ENCODE measurements at places on chromosomes 3 and 15.
A peak's percentile ranks its signal among the peaks of the same experiment; 100 is the strongest.

GRCh38 chr3:131174752-131175151, 148.1 kb downstream of the NEK11 start:
- DNase-seq, result peak; percentile 22

DNA sequence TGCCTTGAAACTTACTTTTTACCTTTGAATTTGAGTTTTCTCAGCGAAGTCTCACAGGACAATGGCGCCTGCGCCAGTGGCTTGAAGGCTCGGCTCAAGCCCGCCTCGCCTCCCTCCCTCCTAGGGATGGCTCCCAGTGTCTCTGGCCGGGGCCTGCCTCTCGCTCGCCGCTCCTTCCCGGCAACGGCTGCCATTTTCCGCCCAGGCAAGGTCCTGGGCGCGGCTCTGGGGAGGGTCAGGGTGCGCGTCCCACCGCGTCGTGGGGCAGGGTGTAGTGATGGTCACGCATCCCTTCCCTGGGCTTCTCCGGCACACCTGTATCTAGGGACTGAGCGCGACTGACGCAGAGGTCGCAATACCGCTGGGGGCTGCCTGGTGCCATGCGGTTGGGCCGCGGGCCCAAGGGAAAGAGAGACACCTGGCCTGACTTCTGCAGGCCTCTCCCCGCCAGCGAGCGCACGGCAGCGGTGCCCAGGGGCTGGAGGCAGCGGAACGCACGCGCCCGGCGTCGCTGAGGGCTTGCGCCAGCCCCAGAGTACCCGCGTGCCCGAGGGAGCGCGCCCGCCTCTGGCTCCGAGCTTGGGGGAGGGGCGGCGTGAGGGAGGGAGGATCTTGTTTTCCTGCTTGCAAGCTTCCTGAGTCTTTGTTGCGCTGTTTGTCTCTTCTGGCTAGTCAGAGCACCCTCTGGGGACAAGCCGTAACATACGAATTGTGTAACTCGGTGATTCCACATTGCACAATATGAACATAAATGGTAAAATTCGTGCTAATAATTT, 20.7 kb upstream of the FEM1B start:
- DNase-seq, result peak; percentile 58

DNA sequence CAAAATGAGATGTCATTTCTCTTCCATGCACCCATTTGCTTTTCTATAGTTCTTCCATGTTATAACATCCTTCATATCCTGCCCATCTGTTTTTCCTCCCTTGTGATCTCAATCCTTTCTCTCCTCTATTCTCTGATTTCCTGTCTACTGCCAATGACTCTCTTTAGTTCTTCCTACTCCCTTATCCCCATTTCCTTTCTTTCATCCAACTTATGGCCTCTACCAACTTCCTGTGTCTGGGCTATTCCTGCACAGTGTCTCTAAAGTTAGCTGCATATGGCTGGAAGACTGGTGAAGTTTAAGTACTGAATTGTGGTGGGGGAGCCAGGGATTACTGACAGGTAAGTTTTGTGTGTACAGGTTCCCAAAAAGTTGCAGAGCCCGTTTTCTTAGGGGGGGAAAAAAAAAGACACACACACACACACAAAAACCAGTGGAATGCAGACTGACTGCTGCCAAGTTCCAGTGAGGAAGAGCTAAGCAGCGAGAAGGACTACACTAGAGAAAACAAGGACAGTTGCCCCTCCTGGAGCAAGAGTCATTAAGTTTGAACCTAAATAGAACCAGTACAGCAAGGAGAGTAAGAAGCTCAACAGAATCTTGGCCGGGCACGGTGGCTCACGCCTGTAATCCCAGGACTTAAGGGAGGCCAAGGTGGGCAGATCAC, 28.8 kb downstream of the XRN1 start:
- DNase-seq, result no peak

DNA sequence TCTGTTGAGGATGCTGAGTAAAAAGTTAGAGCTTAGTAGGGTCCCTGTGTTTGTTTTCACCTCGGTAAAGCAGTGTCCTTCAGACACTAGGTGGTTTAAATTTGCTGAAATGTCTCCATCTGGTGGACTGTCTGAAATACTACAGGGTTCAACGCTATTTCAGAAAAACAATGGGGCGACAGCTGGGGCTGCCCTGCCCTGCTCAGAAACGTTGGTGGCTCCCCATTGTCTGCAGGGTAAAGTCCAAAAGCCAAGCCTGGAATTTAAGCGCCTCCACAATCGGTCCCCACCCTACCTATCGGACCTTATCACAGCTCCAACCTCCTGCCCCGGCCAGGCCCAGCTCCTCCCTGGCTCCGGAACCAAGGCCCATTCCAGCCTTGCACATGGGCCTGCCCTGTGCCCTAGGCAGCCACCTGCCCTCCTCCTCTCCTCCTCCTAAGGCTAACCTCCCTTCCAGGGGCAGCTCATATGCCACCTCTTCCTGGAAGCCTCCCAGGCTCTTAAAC, 4.3 kb upstream of the TSEN2 start:
- DNase-seq, result peak; percentile 57

DNA sequence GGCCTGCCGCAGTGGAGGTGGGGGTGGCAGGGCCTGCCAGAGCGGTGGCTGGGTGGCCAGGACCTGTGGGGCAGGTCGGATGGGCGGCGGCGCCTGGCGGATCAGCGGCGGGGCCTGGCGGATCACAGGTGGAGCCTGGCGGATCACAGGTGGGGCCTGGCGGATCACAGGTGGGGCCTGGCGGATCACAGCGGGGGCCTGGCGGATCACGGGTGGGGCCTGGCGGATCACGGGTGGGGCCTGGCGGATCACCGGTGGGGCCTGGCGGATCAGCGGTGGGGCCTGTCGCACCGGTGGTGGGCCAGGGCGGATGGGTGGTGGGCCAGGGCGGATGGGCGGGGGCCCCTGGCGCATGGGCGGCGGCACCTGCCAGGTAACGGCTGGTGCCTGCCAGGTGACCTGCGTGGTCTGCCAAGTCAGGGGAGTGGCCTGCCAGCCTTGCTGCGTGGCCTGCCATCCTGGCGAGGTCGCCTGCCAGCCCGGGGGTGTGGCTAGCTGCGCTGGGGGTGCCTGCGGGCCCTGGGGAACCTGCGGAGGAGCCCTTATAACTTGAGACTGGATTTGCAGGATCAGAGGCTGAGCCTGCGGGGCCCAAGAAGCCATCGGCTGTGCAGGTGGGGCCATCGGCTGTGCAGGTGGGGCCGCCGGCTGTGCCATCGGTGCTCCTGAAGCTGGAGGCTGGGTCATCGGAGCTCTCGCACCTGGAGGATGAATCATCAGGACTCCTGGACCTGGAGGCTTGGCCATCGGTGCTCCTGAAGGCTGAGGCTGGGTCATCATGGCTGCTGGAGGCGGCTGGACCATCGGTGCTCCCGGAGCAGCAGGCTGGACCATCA, 1.3 kb downstream of the MAGEL2 start:
- DNase-seq, result no peak

Measured in CD4-positive, alpha-beta T cell treated with Interleukin-15 for 4 hours (primary cell).